ENCODE measurements at places on chromosomes 12 and 14.
A peak's percentile ranks its signal among the peaks of the same experiment; 100 is the strongest.

DNA sequence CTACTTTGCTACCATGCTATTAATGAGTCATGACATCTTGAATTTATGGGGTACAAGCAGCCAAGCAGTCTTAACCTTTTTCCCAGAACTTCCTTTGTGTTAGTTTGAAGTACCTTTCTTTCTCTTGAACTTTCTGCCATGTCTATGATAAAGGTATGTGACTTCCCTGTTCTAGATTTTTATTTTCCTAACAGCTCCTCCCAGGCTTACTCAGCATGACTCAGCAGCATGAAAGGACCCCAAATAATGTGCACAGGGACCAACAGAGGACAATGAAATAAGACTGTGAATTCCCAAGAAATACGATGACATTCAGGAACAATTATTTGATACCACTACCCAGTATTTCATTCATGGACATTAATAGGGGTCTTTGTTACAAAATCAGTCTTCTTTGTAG, 60.0 kb downstream of the TTC6 start:
- no peak for DNase-seq

- DNase-seq: no peak
Measured at GRCh38 chr12:102687523-102687922, 207.2 kb upstream of the IGF1 start.

GRCh38 chr14:38716926-38717325, 386.1 kb downstream of the SEC23A start:
- no peak for DNase-seq

GRCh38 chr14:69262516-69262915, 2.6 kb downstream of the GALNT16 start:
- DNase-seq: no peak

DNA sequence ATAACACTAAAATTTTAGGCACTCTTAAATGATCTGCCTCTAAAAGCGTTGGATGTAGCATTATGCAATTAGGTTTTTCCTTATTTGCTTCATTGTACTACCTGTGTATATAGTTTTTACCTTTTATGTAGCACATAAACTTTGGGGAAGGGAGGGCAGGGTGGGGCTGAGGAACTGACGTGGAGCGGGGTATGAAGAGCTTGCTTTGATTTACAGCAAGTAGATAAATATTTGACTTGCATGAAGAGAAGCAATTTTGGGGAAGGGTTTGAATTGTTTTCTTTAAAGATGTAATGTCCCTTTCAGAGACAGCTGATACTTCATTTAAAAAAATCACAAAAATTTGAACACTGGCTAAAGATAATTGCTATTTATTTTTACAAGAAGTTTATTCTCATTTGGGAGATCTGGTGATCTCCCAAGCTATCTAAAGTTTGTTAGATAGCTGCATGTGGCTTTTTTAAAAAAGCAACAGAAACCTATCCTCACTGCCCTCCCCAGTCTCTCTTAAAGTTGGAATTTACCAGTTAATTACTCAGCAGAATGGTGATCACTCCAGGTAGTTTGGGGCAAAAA, 4.1 kb downstream of the CDKN1B start:
- no peak for DNase-seq

DNA sequence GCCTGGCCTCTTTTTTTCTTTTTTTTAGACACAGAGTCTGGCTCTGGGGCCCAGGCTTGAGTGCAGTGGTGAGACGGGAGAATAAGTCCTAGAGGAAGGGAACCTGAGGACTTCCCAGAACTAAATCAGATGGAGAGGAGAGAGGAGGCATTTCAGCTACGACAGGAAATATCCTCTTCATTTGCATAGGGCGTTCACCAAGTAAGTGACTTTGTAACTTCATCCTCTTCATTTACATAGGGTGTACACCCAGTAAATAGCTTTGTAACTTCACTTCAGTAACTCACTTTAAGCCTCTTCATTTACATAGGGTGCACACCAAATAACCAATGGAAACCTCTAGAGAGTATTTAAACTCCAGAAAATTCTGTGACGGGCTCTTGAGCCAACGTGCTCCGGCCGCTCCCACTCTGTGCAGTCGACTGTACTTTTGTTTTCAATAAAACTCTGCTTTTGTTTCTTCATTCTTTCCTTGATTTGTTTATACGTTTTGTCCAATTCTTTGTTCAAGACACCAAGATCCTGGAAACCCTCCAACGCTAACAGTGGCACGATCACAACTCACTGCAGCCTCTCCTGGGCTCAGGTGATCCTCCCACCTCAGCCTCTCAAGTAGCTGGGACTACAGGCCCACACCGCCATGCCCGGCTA, 21.4 kb upstream of the ANKRD9 start:
- no peak for DNase-seq

DNA sequence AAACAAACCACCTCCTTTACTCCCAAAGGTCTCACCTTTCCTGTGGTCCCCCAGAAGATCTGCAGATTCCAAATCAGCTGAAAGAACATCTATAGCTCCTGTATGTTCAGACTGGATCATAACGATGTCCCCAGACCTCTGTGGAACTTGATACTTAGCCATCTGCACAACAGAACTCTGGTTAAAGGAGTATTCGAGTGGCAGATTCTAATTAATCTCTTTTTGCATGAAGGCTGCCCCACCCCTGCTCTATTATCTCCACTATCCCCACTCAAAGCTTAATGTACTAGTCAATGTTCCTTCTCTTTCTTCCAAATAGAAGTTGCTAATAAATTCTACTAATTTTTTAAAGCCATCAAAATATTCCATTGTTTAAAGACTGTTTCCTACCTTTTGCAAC, 22.8 kb downstream of the GSTZ1 start:
- DNase-seq: no peak

- DNase-seq: no peak
Measured at GRCh38 chr12:12301122-12301521, 34.3 kb upstream of the LRP6 start.

GRCh38 chr12:91180582-91181395, 1.8 kb downstream of the DCN start:
- no peak for DNase-seq

- peak; percentile 8 for DNase-seq
Measured at GRCh38 chr14:61894452-61895077, 132.3 kb downstream of the SNAPC1 start.

- no peak for DNase-seq
Measured at GRCh38 chr14:36676236-36676635, 14.6 kb downstream of the PAX9 start.

DNA sequence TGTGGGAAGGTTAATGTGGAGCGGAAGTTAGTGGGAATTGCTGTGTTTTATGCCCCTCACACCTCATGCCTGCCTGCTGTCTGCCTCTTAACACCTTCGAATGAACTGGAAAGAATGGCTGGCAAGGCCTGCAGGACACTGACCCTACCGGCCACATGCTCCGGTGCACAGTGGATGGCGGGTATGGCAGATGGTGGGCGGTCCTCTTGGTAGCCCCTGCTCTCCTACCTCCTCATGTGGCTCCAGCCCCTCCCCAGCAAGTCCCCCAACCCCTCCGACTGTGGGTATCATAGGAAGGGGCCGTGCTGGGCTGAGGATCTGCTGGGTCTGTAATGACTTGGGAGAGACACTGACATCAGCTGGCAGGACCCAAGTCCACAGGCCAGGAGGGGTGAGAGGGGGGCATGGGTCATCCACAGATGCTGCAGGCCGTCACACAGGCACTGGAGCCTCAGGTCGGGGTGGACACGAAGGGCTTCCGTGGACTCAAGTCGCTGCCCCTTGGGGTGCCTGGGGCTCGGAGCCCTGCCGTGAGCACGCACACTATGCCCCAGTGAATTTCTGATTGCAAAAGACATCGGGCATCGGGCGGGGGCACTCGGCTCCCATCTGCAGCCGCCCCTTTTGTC, 77.4 kb downstream of the KIF26A start:
- DNase-seq: no peak

DNA sequence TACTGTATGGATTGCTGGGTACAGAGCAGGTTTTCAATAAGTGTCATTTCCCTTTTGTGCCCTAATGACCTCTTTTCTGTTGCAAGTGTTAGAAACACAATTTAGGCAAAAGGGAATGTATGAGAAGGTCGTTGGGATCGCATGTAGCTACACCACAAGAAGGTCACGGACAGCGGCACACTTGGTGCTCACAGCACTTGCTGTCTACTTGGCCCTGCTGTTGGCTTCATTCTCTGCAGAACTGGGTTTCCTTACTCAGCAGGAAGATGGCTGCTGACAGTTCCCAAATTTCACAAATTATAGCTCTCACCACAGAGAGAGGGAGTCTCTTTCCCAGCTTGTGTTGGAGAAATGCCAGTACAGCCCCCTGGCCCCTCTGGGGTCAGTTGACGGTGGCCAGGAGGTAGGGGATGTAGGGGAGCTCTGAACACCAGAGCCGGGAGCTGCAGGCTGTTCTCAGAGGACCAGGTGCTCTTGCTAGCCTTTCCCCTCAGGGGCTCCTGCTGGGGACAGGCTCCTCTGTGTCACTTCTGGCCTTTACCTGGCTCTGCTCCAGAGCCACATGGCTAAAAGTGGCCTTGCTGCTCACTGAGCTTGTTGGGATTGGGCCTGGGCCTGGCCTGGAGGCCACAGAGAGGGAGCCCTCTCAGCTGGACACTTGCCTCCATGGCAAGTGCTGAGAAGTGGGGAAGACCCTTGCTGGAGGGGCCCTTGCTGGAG, 50.9 kb upstream of the BCL7A start:
- no peak for DNase-seq

DNA sequence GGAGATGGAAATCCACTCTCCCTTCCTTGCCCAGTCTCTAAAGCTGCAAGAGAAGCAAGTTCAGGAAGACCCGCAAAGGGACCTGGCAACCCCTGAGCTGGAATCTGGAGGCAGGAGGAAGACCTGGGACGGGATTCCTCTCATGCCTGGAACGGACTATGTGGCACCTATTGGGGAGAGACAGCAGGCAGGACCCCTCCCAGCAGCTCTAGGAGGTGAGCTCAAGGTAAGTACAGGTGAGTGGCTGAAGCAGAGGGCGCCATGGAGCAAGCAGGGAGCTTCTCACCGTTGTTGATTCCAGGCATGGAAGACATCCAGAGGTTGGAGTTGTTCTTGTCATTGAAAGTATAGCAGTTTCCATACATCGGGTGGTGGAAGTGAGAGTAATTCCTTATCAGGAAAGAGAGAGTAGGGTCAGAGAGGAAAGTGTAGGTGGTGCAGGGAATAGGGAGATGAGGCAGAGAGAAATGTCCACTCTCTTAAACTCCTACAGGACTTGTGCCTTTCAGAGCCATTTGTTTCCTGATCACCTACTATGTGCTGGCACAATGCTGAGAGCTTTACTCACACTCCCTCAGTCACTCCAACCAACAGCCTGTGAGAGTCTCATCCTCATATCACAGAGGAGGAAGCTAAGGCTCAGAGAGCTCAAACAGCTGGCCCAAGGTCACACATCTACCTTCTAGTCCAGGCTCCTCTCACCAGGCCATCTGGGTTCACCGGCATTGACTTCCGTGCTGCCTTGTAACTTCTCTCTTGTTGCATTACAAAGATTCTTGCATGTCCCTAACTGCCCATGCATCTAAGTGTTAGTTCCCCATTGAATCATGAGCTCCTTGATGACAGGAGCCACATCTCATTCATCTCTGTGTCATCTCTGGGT, 13.9 kb upstream of the TNFRSF1A start:
- no peak for DNase-seq
